ENCODE measurements at places on chromosomes 7 and 10. TPM values are rescaled to one million over a fixed set of nuclear protein-coding genes. Genes with fewer than 3 reads are reported as not detected.
A peak's percentile ranks its signal among the peaks of the same experiment; 100 is the strongest.

The CLIP2 gene
- 12.4 TPM for total RNA-seq

DNA sequence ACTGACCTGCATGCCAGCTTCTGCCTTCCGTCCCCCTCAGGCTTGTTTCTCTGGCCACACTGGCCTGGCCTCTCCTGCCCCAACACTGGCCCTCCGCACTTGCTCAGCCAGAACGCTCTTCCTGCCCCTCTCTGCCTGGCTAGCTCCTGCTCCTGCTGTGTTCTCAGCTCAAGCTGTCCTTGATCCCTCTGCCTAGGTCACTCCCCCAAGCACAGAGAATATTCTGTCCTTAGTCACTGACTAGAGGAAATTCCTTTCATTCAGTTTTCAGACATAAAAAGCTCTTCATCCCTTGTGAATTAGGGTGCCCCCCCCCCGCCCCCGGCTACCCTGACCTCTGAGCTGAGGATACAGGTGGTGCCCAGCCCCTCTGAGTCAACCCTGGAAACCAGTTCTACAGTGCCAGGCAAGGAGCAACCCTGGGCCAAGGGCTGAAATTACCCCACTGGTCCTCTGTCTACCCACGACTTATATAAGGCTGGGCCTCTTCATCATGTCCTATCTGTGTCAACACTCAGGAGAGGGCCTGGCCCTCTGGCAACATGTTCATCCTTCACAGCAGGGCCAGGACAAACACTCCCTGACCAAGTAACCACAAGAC is 6.6 kb upstream of the SGPL1 start:
- no peak for DNase-seq

GRCh38 chr7:141027043-141027442 is 12.3 kb upstream of the MRPS33 start:
- DNase-seq = no peak

DNA sequence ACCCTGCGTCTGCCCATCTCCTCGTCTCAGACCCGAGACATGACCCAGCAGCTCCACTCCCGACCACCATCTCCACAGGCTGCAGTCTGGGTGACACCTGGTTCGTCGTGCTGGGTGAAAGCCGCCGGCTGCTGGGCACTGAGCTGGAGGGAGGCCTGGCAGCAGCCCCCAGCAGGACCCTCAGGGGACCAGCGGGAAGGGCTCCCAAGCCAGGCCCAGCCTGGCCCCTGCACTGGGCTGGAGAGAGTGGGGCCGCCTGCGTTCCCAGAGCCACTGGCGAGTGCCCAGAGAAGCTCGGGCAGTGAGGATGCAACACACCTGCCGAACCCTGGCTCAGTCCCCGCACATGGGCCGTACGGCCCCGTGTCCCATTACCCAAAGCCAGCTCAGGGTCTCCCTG is 21.3 kb downstream of the CFAP46 start:
- DNase-seq = no peak

- DNase-seq = no peak
Measured at GRCh38 chr10:128095027-128095752, 31.0 kb downstream of the MKI67 start.

DNA sequence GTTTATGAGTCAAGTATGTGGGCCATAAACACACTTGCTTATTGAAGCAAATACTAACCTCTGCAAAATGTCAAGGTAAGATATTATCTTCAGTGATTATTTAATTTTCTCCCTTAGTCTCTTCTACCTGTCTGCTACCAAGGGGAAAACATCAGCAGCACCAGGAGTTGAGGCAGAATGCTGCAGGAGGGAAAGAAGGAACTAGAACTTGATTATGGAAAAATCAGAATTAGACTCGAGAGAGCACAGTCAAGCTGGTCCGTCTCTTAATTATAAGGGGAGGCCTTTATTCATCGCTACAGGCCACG is 4.9 kb upstream of the ZFYVE27 start:
- DNase-seq = no peak

DNA sequence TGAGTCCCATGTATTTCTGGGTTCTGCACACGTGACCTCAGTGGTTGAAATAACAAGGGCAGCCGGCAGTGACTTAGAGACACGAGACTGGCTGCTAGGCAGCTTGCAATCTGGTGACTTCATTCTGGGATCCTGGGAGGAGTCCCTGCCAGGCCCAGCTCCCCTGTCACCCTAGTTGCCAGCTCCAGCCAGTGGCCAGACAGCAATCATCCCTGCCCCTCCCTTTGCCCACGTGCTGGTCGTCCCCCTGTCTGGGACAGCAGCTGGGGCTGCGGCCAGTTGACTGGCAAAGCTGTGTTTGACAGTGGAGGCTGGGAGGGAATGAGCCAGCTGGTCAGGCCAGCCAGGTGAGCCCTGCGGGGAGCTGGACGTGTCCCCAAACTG is 30.0 kb downstream of the ADGRA1 start:
- no peak for DNase-seq

DNA sequence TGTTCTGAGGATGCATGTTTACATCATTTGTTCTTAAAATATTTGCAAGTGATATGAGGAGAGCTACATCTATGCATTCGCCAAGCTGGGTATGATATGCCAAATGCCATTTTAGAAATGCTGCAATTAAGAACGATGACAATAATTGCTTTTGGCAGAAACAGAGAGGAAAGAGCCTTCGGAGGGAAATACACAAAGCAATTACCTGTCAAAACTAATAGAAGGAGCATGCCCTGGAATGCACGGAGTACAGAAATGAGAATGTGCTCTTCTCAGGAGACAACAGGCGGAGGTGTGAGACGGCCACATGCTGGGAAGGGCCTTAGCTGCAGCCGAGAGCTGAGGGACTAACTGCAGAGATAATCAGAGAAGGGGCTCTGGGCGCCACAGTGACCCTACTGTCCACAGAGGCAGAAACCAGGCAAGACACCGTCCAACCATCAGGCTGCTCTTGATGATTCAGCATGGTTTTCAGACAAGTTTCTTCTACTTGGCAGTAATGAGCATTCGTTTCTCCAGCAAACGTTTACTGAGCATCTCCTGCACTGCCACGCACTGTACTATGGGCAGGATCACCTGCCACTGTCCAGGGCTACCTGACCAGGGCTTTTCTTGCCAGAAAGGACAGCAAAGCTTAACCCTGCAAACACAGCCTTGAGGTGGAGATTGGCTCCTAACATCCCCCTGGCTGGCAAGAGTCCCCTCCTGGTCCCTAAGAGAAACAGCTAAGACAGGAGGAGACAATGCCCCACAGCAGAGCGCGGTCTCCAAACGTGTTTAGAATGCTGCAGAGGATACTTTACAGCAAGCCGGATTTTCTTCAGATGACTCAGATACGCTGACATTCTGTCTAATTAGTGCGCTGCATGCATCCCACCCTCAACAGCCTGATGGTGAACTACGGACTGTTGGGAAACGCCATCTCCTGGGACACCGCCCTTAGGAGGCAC is 18.1 kb downstream of the VIPR2 start:
- DNase-seq = peak; percentile 8

GRCh38 chr10:35423505-35424306 is 87.4 kb downstream of the CCNY start:
- DNase-seq = no peak

Data from omental fat pad (tissue), 4 donors.